ENCODE measurements at places on chromosomes 5 and 9.

DNA sequence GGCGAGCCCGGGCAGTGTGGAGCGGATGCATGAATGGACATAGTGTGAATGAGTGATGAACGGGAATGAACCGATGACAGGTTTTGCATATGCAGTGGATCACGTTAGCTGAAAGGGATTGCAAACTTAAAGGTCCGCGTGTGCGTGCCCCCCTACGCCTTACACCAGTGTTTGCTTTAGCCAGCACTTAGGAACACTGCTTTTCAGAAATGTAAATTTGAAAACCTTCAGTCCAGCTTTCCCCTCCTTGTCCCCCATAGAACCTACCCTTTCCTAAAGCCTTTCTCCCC is 692 bp downstream of the PSAT1 start:
- no peak for DNase-seq

DNA sequence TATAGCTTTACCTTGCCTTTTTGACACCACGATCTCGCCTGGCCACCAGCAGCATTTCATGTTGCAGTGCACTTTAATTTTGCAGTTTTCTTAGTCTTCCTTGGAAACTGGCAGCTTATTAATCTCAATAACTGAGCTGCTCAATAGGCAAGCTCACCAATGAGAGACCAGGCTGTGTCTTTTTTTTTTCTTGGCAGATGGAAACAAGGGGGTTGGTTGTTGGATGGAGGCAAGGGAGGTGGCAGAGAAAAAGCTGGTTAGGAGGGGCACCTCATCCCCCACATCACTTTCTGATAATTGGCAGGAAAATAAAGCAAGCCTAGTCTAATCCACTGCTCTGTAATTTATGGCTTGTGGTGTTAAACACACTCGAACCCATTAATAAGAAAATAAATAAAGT is 324.5 kb upstream of the WWC1 start:
- DNase-seq = no peak

DNA sequence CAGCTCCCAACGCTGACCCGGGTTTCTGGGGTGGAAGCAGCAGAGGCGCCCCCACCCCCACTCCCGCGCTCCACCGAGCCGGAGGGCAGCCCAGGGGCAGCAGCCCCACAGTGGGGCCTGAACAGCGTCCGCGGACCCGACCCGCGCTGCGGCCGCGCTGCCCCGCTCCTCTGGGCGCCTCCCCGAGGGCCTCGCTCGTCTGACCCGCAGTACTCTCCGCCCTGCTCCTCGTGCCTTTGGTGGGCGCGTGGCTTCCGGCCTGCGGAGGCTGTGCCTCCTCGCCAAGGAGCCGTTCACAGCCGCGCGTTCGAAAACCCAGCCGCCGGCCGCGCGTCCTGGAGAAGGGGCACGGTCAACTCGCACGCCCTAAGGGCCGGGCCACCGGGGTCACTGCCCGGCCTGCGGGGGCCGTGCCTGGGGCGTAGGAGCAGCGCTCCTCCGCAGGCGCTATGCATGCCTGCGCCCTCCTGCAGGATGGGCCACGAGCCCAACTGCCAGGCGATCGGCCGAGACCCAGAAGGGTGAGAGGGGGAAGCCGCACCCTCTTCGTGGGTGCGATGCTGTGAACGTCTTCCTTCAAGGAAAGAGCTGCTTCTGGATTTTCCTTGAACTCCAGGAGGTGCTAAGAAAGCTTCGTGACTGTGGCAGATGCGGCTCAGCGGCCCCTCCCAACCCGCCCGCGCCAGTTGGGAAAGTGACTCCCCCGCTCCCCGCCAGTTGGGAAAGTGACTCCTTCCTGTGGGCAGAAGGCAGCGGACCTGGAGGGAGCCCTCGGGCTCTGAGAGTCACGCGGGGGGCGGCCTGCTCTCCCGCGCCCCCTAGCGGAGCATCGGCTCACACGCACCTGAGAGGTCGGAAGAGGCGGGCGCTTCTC is 82.7 kb downstream of the HSD17B3 start:
- no peak for DNase-seq

DNA sequence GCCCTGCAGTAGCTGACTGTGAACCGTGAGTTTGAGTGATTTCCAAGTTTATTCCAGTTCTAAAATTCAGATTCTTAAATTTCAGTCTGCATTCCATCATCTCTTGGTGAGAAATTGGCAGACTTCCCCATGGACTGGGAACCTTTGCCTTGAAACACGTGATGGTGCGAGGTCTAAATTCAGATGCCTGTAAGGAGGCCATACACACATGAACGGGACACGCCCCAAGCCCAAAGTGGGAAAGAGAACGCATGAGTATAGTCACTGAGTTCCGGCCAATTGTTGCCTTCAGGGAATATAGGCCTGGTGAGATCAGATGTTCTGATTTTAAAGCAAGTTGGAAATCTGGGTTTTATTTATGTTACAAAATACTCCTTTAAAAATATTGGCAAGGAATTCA is 1084.4 kb upstream of the WWC1 start:
- no peak for DNase-seq

GRCh38 chr9:100324594-100325200 is 28.0 kb downstream of the TEX10 start:
- no peak for DNase-seq

DNA sequence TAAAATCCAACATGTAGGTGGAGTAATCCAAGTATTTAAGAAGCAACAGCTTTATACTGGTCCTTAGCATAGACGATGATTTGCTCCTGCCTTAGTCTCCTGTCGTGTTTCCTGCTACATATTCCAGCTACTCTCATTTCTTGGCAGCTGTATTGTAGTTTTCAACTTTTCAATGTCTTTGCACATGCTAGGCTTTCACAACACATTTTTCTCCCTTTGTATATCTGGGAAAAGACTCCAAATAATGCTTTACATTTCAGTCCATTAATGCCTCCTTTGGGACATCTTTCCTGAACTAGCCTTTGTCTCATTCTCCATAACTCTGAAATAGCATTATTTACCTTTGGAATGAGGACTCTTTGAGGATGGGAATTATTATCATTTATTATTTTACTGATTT is 508.0 kb downstream of the PTPRD start:
- no peak for DNase-seq

DNA sequence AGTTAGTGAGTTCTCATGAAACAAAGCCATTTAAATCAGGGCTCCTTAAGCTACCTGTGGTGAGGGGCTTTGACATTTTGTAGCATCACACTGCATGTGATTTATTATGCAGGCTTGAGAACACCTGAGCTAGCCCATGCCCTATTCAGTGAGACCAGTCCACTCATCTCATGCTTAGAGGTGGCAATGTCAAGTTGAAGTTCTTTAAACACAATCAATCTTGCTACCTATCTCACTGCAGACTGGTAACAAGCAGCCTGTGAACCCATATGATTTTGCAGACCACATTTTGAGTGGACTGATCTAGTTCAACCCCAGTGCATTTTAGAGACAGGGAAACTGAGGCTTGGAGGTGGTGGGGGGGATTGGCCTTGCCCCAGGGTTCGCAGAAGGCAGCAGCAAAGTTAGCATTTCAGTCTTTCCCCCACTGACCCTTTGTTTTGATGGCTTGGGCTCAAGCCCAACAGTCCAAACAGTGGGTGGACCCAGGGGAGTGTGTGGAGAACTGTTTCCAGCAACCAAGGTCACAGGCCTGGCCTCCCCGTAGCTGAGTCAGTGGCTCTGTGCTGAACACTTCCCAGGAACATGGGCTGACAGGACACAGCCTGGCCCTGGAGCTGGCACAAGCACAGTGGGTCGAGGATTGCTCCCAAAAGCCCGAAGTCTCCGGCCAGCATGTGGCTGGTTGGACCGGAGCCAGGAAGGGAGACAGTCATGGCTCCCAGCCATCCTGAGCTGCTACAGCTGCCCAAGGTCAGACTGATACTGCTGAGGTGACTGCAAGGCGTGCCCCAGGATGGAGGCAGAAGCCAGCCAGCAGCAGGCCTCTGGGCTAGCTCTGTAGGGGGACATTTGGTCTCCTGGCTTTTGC is 95.3 kb downstream of the RGS3 start:
- no peak for DNase-seq

GRCh38 chr5:172904643-172905345 is 54.4 kb upstream of the RPL26L1 start:
- peak; percentile 64 for DNase-seq

DNA sequence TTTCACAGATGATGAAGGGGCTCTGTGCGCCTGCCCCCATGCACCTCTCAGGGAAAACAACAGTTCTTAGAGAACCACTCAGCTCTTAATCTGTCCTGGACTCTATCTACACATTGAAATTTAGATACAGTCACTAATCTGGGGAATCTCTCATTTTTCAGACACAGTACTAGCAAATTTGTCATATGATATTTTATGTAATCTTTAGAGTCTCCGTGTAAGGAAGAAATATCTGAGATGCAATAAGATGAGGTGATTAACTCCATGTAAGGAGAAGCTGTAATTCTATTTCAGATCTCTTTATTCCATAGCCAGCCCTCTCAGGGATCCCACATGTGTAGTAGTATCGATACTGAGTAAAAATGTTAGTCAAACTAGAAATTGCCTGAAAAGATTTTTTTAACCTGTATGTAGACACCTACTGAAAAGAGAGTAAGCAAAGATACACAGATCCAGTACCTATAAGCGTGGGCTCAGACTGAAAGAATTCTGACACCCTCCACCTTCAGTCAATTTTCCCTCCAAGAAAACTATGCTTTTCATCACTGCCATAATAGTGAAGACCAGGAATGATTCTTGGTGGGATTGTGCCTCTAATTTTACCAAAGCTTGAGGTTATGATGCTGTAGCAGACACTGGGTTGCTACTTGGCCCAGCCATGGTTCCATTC is 279.6 kb upstream of the TMEM161B start:
- DNase-seq = no peak

DNA sequence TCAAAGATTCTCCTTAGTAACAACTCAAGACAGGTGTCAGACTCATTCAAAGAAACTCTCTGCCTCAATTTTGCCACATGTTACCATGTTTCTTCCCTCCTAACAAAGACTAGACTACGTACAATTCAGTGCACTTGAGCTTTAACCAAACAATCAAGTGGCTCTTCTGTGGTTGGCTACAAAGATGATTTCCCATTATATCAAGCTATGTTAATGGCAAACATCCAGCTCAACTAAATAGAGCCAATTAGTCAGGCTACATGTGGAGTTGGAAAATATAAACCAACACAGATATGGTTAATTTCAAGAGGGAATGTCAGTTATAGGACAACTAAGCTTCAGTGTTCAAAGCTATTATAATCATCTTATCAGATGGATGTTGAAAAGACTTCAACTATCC is 29.2 kb upstream of the ADRA1B start:
- DNase-seq = no peak

- DNase-seq = no peak
Observed at GRCh38 chr5:169356181-169356580, 55.2 kb upstream of the SLIT3 start.

DNA sequence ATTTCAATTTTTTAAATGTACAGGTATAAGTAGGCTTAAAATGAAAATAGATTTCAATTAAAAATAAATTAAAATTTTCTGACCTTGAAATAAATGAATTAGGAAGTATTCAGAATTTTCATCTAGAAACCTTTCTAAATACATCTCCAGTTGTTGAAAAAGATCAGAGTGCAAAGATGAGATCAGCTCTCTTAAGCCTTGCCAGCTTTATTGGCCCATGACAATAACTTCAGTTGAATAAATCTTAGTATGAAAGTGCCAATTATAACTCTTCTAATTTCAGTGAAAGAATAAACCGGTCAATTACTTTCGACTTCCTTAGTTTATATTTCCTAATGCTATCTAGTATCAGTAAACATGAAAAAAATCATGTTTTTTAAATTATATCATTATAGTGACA is 117.4 kb downstream of the FBXL17 start:
- DNase-seq = no peak

- no peak for DNase-seq
Observed at GRCh38 chr5:126182971-126183695, 240.1 kb upstream of the GRAMD2B start.

DNA sequence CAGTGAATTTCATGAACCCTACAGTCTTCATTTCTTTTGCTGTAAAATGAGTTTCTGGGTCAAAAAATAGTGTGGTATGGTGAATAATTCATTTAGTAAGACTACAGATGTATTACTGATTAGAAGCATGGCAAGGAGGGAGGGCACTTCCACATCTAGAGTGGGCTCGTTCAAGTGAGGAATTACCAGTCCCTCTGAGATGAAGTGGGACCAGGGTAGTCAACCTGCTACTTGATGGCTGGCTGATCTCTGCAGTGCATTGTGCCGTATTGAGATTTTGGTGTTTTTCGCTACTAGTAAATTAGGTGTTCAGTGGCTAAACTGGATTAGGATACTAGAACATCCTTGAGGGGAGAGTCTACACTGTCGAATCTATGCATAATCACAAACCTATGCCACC is 10.8 kb downstream of the CDC37L1 start:
- no peak for DNase-seq

DNA sequence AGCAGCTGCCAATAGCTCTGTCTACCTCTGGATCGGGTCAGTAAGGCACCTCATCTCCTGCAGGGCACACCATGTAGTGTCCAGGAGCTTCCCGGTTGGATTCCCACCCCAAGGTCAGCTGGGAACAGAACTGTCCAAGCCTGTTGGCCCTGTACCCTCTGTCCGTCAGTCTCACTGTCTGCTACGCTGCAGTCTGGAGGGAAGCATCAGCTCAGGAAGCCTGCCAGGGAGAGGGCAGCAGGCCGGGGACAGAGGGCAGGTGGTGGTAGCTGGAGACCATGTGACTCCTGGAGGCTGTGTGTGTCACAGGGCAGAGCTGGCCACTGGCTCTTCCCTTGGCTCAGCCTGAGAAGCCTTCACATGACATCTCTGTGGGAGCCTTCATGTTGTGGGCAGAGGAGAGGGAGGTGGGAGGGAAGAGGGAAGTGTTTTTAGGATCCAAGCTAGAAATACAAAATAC is 134.5 kb downstream of the SEC61B start:
- no peak for DNase-seq

DNA sequence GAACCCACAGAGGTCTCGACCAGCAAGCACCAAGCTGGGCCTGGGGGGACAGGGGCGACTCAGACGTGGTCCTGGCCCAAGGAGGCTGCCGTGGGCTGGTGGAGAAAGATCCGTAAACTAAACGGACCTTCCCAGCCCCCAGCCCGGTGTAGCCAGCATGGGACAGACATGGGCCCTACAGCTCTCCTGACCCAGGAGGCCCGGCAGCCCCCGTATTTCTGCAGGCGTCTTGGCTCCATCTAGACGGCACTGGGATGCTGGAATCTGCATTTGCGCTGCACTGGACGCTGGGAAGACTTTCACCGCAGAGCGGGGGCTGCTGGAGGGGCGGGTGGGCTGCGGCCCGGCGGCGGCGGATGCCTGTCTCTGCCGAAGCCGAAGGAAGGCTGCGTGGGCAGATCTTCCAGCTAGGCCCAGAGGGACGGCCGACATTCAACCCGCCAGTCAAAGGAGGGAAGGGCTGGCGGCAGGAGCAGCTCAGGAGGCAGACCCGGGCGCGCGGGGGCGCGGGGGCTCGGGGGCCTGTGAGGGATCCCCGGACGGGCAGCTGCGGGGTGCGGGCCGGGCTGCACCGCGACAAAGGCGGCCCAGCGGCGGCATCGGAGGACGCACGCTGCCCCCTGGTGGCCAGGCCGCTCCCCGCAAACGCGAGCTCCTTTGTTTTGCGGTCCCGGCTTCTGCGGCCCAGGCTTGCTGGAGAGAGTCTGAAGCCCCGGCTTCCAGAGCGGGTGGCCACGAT is 266.2 kb downstream of the NSG2 start:
- DNase-seq = peak; percentile 56
